ENCODE measurements at places on chromosomes 1 and 21.

DNA sequence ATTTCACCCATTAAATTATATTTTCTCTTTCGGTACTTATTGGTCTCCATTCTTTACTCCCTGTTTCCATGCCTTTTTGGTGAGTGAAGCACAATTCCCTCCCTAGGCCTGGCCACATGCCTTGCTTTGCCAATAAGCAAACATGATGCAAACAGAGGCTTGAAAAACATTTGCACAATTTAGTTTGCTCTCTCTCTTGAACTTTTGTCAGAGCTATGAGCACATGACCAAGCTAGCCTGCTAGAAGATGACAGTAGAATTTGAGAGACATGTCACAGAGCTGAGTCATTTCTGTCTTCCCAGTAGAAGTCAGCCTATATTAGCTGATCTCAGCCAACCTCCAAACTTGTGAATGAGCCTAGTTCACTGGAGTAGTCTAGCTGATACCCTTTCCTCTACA lies 24.6 kb downstream of the ANGPTL3 start:
- no peak for DNase-seq

GRCh38 chr1:200938955-200939354 lies 44.3 kb downstream of the INAVA start:
- peak; percentile 2 for DNase-seq

- no peak for DNase-seq
Observed at GRCh38 chr1:102799496-102799895, 308.8 kb downstream of the COL11A1 start.

DNA sequence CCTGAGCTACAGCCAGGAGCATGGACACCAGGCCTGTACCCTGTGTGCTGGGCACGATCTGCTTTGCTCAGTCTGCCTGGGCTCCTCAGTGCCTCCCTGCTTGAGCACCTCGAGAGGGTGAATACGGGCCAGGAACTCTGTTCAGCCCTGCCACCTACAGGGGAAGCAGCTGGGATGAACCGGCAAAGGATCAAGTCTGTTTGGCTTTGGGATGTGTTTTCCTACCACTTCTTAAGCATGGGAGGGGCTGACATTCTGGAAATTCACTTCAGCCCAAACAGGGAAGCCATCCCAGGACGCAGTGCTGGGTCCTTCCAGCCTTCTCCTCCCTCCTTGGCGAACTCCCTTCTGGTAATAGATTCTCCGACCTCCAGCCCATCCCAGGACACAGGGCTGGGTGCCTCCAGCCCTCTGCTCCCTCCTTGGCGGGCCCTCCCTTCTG lies 55.8 kb upstream of the SELENON start:
- no peak for DNase-seq

DNA sequence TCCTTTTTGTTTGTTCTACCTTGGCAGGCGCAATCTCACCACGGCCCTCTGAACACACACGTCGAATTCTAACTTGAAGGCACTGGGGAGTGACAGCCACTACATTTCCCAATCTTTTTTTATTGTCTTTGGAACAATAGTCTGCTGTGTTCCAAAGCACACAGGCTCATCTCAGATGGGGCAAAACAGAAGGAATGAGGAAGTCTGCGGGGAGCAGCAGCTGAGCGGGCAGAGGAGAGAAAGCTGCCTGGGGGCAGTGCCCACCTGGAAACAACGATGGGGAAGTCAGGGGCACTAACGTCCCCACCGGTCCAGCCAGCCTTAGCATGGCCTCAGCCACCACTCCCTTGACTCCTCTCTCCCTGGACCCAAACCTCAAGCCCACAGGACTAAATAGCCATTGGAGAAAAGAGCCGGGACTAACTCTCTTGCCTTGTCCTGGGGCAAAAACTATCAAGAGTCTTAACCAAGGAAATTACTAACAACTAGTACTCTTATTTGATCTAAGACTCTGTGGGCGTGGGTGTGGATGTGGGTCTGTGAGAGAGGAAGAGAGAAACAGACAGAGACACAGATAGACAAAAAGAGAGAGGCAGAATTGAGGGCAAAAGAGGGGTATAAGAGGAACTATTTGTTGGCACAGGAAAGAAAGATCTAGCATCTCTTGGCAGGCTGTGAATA lies 34.2 kb downstream of the SYF2 start:
- no peak for DNase-seq

- no peak for DNase-seq
Observed at GRCh38 chr1:6116137-6116536, 64.0 kb downstream of the CHD5 start.

GRCh38 chr1:89198491-89199072 lies at the start of gene GBP4:
GBP4 (minus strand) TSS chr1:89198942; CDS start chr1:89198834, 108 bp downstream.
- DNase-seq: no peak

DNA sequence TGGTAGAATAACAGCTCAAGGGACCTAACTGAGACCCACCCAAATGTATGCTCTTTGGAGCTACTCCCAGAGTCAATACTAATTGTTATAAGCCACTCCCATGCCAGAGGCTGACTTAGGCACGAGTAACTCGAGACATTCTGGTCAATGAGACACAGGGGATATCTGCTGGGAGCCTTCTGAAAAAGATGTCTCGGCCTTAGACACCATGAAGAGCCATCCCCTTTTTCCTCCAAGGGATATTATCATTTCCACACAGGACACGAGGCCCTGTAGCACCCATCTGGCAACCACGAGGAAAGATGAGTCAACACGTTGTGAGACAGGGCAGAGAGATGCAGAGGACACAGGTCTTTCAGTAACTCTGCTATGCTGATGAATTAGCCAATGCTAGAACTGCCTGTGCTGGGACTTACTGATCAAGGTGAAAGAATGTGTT lies 30.7 kb downstream of the ITPKB start:
- DNase-seq: no peak

DNA sequence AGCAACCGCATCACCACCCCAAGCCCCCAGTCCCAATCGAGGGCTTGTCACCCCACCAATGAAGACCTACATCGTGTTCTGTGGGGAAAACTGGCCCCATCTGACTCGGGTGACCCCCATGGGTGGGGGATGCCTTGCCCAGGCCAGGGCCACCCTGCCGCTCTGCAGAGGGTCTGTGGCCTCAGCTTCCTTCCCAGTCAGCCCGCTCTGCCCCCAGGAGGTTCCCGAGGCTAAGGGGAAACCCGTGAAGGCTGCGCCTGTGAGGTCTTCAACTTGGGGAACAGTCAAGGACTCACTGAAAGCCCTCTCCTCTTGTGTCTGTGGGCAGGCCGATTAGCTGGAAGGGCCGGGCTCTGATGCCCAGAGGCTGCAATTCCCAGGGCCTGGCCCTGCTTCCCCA lies 2.0 kb downstream of the SRARP start:
- DNase-seq: no peak

DNA sequence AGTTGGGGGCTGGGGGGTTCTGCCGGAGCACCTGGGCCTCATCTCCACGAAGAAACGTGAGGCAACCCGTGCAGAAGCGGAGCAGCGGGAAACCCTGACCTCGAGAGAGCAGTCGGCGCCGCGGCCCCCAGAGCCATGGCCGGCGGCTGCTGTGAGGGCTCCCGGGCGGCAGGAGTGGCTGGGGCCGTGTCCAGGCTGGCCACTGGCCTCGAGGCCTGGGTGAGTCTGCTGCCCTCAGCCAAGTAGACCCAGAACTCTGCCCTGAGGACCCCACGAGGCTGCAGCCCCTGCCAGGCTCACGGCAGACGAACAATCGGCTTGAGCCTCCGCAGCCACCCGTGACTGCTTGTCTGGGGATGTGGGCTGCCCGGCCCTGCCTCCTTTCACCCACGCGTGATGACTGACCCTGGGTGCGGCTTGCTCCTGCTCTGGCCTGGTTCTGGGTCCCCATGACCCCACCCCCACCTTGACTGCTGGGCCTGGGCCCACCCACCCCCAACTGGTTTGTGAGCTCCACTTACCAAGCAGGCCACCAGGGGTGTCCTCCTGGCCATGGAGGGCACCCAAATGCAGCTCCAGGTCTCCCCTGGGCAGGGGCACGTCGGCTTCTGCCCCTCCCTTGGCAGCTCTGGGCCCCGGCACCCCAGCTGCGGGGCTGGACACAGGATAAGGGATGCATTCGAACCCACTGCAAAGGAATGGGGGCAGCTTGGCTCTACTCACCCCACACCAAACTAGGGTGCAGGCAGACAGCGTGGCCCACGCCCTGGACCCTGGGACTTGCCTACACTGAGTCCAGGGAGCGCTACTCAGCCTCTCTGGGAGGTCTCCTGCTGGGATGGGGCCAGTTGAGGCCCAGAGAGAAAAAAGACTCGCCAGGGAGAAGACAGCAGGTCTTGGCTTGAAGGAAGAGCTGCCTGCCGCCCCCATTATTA lies 34.2 kb downstream of the MORN1 start:
- no peak for DNase-seq

DNA sequence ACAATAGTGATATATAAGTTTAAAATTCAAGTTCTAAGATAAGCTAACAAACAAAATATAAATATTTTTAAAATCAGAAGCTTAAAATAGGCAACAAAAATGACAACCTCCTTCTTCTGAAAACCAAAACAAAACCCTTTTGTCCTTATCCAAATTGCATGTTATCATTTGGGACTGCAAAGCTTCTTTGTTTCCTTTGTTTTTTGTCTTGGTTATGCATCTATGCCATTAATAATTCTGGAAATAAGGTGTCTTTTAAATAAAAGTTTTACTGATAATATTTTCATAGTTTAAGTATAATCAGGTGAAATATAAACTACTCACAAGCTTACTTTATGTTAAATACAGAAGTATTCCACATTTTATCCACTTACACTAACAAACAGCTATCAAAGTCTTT lies 20.5 kb downstream of the ADSS2 start:
- no peak for DNase-seq

GRCh38 chr1:47644212-47644573 lies 206.3 kb downstream of the FOXD2 start:
- no peak for DNase-seq

- DNase-seq: no peak
Observed at GRCh38 chr1:185373813-185374529, 56.9 kb upstream of the IVNS1ABP start.

DNA sequence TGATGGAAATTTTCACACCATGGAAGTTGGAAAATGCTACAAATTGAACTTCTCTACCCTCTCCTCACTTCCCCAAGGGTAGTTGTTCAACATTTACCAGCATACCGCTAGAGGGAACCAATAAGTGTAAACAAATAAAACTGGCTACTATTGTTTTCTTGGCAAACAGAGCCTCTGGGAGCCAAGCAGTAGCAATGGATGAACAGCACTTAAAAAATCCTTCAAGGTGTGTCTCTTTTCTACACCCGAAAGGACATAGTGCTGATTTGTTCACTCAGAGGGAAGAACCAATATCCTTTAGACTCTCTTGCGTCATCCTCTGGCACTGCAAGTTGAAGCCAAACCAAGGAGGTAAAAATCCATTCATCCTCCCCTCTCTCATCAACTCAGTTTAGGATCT lies 161.5 kb downstream of the TBX15 start:
- DNase-seq: no peak

DNA sequence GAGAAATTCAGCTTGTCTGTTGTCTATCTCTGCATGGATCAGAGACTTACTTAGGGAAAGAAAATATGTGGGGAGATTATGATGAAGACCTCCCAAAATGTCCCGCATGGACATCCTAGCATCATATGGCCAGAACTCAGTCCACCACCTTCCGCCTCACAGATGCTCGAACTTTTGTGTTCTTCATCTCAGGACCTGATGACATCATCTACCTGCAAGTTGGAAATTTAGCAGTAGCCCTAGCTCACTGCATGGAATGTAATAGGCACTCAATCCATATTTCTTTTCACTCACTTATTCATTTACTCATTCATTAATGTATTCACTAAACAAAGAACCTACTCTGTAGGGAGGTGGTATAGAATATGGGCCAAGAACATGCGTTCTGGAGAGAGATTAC lies 96.8 kb downstream of the CLIC6 start:
- no peak for DNase-seq

GRCh38 chr1:167297222-167298214 lies 76.8 kb downstream of the POU2F1 start:
- DNase-seq: no peak

DNA sequence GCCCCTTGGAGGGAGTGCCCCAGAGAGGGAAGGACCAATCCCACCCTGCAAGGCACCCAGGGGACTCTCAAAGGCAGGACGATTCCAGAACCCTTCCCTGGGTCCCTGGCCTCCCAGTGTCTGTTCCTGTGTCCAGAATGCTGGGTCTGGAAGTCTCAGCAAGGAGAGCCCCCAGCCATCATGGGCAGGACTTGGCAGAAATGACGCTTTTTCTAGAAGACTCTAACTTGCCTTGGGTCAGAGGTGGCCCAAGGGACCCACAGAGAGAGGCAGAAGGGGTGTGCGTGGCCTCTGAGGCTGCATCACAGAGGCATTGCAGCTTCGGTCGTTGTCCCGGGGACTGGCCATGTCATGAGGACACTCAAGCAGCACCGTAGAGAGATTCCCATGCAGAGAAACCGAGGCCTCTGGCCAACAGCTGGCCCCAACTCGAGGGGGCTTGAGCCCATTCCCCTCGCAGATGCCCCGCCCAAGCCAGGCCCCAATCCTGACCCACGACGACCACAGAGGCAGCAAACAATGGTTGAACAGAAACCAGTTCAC lies 57.8 kb downstream of the WNT9A start:
- peak; percentile 85 for DNase-seq

DNA sequence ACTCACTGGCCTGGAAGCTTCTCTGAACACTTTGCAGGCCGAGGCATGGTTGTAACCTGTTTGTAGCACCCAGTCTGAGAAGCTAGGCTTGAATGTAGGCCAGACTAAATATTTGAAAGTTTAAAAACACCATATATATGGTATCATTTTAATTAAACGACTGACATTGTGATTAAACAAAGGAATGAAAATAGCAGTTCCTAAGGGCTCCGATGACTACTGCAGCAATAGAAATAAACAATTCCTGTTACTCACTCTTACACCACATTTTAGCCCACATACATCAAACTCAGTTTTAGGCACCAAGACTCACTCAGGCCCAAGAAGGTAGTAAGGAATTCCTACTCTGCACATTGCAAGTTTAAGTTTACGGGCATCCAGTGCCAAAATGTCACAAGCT lies 281.2 kb downstream of the AKT3 start:
- DNase-seq: no peak

GRCh38 chr21:15066123-15066575 lies 1.3 kb upstream of the NRIP1 start:
- DNase-seq: no peak

DNA sequence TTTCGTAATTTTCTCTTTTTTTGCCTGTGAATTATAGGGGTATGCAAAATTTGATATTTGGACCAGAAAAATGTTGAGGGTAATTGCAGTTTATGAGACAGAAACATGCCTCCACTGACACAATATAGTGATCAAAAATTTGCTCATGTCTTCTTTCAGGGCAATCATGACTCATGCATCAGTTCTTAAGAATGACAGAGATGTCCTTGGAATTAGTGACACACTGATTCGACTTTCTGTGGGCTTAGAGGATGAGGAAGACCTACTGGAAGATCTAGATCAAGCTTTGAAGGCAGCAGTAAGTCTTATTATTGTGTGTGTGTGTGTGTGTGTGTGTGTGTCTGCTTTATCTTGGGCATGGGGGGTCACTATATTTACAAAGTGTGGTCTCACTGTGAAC lies 27.5 kb downstream of the CTH start:
- no peak for DNase-seq

- DNase-seq: no peak
Observed at GRCh38 chr1:198937231-198938031, 298.6 kb downstream of the PTPRC start.

- no peak for DNase-seq
Observed at GRCh38 chr1:48750109-48750508, 26.6 kb downstream of the BEND5 start.

GRCh38 chr1:164830628-164831027 lies 271.6 kb downstream of the PBX1 start:
- DNase-seq: no peak
